T-helper 2 cell (primary cell): ENCODE measurements at places on chromosomes 2 and 18.

GRCh38 chr2:140144611-140145010 is 1364.4 kb upstream of the NXPH2 start:
- no peak for DNase-seq

DNA sequence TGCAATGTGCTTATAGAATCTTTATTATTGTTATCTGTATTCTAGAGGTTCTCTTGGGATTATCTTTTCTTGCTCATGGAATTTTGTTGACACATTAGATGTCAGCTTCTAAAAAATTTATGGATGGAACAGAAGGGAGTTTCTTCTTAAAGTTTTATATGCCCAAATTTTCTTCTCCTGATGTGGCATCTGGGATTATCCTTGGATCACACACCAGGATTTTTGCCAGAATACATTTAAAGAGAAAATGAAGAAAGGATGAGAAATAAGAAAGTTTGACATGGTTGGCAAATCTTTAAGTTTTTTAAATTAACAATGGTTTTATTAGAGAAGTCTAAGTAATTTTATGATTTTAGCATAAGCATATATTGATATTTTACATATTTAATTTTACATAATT is 706.7 kb upstream of the TMEFF2 start:
- no peak for DNase-seq

DNA sequence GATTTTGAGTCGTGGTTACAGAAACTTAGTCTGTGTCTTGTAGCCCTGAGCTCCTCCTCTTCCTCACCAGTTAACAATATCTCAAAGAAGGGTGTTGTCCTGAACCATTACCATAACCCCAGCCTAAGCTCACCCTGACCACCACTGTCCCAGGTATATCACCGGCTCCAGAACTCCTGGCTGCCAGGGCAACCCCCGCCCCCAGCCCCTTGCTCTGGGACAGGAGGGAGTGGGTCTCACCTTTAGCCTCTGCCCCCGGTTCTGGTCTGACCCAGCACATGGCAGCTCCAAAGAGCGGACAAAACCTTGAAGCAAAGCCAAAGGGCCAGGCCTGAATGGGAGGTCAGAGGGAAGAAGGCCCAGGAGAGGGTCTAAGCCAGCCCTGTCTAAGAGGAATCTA is 5.6 kb upstream of the PSMD1 start:
- DNase-seq = no peak

GRCh38 chr2:232336241-232336736 is 42.3 kb upstream of the ALPP start:
- DNase-seq = no peak

GRCh38 chr2:85455552-85456090 is 37.1 kb downstream of the SH2D6 start:
- DNase-seq = no peak

DNA sequence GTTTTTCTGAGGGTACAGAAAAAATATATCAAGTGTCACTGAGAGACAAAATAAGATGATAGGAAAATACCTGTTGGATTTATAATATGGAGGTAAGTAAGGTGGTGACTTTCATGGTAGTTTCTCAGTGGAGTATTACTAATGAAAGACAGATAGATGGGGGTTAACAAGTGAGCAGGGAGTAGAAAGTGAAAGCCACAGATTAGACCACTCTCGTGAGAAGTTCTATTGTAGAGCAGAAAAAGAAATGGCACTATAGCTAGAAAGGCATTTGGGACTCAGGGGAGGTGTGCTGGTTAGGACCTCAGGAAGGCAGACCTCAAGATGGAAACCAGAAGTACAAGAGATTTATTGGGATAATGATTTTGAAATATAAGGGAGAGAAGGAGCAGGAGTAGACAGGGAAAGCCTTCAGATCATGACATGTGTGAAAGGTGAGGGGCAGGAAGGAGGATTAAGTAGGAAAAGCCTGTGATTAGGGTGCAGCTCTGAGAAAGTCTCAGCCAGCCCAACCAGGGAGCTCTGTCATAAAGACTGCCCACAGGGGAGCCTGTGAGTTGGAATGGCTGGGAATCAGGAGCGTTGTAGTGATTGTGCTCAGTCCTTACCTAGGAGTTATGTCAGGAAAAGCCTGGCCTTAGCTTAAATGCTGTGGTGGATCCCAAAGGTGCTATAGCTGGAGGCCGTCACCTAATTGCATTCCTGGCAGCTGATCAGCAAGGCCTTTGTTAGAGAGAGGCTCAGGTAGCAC is 198.1 kb downstream of the IKZF2 start:
- no peak for DNase-seq
